Natural killer cell (primary cell): ENCODE measurements at places on chromosomes 3 and 15.

GRCh38 chr3:57500506-57500905 is 43.6 kb downstream of the DNAH12 start:
- DNase-seq, result no peak
- H3K27ac ChIP-seq, result no peak overlapping the region
- no peak overlapping the region for H3K4me3 ChIP-seq

DNA sequence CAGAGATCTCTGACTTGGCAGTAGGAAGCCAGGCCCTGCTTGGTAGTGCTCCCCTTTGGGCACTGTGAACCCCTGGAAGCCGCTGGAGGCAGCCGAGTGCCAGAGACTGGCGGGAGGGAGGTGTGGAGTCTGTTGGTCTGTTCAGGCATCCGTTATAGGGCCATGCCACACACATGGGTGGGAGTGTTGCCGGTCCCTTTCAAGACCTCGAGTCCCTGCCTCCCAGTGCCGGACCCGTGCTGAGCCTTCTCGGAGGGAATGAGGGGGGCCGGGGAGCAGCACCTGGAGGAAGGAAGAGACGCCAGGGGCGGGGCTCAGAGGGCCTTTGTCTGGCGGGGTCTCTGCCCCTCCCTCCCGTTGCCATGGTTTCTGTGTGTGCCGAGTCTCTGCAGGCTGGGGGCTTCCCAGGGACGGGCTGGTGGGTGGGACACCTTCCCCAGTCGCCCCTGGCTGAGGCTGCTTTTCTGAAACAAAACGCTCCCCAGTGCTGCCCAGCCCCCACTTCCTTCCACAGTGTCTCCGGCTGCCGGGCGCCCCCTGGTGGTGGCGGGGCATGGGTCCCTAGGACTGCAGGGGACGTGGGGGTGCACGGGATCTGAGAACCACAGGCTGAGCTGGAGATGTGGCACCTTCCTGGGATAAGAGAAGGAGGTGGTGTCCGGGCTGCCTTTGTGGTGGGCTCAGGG is 10.0 kb downstream of the GNAI2 start:
- DNase-seq, result peak; percentile 96
- peaks cover 100% of the 10 kb centered on the region for H3K4me1 ChIP-seq
- peak overlapping the region; percentile 24 for H3K4me3 ChIP-seq

- H3K4me3 ChIP-seq, result no peak overlapping the region
- H3K4me1 ChIP-seq, result peaks cover 61% of the 10 kb centered on the region
- peak overlapping the region; percentile 89 for H3K27ac ChIP-seq
Observed at GRCh38 chr3:32459450-32459849, 43.2 kb downstream of the CMTM6 start.

DNA sequence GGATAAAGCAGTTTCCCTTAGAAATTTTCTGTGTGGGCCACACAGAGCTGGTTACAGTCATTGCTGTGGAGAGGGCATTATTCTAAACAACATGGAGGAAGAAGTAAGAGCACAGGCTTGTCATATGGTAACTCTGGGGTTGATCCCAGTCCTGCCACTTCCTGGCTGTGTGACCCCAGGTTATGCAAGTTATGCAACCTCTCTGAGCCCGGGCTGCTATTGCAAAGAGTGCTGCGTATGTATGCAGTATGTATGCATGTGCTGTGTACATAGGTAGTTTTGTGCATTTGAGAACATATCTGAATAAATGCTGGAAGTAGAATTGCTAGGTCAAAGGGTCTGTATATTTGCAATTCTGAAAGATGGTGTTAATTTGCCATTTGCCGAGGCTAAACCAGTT is 9.2 kb downstream of the SPSB4 start:
- H3K27ac ChIP-seq, result no peak overlapping the region
- no peaks in the 10 kb centered on the region for H3K27me3 ChIP-seq
- DNase-seq, result no peak
- no peak overlapping the region for H3K4me3 ChIP-seq

- H3K27me3 ChIP-seq, result no peaks in the 10 kb centered on the region
- H3K36me3 ChIP-seq, result peaks cover 45% of the 10 kb centered on the region
- no peak overlapping the region for H3K27ac ChIP-seq
- no peak overlapping the region for H3K4me3 ChIP-seq
- H3K4me1 ChIP-seq, result peaks cover 21% of the 10 kb centered on the region
Observed at GRCh38 chr15:67184208-67184925, 70.1 kb downstream of the AAGAB start.

- no peaks in the 10 kb centered on the region for H3K27me3 ChIP-seq
- DNase-seq, result no peak
- no peaks in the 10 kb centered on the region for H3K4me1 ChIP-seq
- H3K36me3 ChIP-seq, result peaks cover 23% of the 10 kb centered on the region
- H3K4me3 ChIP-seq, result no peak overlapping the region
Observed at GRCh38 chr3:17162116-17162515, 277.4 kb downstream of the PLCL2 start.

GRCh38 chr3:28646435-28646834 is 297.8 kb upstream of the AZI2 start:
- H3K4me3 ChIP-seq, result no peak overlapping the region
- H3K27ac ChIP-seq, result no peak overlapping the region
- no peak for DNase-seq
- H3K4me1 ChIP-seq, result no peaks in the 10 kb centered on the region

GRCh38 chr15:31814082-31814481 is 216.2 kb upstream of the CHRNA7 start:
- DNase-seq, result no peak
- H3K27ac ChIP-seq, result no peak overlapping the region
- no peaks in the 10 kb centered on the region for H3K27me3 ChIP-seq
- no peaks in the 10 kb centered on the region for H3K4me1 ChIP-seq
- no peak overlapping the region for H3K4me3 ChIP-seq
